Left ventricle myocardium superior (tissue), 1 donor: ENCODE measurements at places on chromosomes 1 and 21. TPM values are rescaled to one million over a fixed set of nuclear protein-coding genes. Genes with fewer than 3 reads are reported as not detected.

RAB4A gene
- 121 TPM for total RNA-seq

GRCh38 chr1:31984419-31985347 is 29.0 kb upstream of the KHDRBS1 start:
- DNase-seq, result no peak

GRCh38 chr1:25896266-25896665 is 10.0 kb downstream of the STMN1 start:
- no peak for DNase-seq

DNA sequence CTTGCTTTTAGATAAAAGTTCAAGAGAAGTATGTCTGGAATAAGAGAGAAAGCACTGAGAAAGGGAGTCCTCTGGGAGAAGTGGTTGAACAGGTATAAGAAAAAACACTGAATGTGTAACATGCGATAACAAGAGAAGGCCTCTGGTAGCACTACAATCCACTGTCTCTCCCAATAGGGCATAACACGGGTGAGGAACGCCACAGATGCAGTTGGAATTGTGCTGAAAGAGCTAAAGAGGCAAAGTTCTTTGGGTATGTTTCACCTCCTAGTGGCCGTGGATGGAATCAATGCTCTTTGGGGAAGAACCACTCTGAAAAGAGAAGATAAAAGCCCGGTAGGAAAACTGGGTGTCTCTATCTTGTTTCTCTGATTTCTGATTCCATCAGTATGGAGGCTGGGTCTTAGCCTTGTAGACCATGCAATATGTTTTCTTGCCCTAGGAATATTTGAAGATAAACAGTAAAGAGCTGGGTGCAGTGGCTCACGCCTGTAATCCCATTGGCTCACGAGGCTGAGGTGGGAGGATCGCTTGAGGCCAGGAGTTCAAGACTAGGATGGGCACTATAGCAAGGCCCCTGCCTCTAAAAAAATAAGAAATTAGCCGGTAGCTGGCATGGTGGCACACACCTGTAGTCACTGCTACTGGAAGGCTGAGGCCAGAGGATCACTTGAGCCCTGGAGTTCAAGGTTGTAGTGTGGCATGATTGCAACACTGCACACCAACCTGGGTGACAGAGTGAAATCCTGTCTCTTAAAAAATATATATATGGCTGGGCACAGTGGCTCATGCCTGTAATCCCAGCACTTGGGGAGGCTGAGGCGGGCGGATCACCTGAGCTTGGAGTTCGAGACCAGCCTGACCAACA is 40.4 kb downstream of the DAP3 start:
- DNase-seq, result no peak

- no peak for DNase-seq
These were observed 523.6 kb upstream of the PLXNA2 start for GRCh38 chr1:208767816-208768215.

NFIA gene
- total RNA-seq, result 102 TPM

DNA sequence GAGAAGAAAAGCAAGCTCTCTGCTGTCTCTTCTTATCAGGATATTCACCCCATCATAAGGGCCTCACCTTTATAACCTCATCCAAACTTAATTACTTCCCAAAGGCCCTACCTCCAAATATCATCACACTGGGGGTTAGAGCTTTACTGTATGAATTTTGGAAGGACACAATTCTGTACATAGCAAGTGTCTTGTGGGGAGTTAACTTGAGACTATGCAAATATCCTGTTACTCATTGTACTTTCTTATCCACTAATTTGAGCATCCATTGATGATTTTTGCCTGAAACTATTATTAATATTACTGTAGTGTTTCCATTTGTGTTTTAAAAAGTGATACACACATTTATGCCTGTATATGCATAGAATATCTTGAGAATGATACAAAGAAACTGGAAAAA is 129.1 kb upstream of the IVNS1ABP start:
- no peak for DNase-seq

SPATC1L gene
- total RNA-seq, result 12.0 TPM
